AG09309 (cell line): ENCODE measurements at places on chromosomes 2 and 18.

DNA sequence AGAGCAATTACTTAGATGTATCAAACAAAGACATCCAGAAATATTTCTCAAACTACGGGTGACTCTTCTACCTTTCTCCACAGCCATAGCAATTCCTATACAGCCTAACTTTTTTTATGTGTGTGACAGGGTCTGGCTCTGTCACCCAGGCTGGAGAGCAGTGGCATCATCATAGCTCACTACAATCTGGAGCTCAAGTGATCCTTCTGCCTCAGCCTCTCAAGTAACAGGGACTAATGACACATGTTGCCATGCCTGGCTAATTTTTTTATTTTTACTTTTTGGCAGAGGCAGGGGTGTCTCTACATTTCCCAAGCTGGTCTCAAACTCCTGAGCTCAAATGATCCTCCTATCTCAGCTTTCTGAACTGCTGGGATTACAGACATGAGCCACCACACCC is 328.9 kb upstream of the NT5C1B start:
- DNase-seq, result no peak

DNA sequence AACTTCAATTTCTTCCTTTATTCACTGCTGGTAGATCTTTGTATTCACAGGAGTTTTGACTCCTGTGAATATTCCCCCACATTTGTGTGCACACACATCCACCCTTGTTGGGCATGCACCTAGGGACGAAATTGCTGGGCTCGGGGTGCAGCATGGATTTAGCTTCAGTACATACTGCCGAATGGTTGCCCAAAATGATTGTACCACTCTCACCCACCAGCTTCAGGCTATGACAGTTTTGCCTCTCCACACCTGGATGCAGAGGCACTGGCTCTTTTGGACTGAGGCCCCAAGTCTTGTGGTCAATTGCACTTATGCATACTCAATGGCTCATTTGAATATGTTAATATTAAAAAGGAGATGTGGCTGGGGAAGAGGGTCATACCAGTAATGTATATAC is 65.1 kb upstream of the ODC1 start:
- no peak for DNase-seq

DNA sequence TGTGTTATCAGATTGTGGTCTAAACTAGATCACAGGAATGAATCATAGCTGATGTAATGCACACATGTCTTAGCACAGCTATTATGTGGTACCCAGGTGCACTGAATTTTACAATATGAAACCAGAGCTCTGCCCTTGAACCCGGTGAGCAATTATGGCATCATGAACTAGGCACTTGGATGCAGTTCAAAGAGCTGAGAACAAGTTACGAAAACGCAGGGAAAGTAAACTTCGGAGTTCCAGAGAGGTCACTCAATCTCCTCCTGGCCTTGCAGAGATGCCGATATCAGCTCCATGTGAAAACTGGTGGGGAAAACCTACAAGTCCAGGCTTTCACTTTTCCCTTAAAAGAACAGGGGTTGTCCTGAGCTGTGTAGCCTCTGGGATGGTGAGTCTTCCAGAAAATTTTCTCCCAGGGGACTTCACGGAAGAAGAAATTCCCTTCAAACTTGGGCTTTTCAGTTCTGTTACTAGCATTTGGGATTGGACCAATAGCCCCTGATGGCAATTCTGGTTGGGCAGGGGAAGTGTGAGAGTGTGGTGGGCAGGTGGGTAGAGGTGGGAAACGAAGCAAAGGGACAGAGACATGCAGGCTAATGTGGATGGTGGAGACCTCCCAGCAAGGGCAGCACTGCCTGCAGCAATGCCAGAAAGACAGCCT is 71.1 kb upstream of the SH3BP4 start:
- peak; percentile 50 for DNase-seq

- DNase-seq, result no peak
These were observed 87.8 kb downstream of the LYPD1 start for GRCh38 chr2:132581991-132582738.

DNA sequence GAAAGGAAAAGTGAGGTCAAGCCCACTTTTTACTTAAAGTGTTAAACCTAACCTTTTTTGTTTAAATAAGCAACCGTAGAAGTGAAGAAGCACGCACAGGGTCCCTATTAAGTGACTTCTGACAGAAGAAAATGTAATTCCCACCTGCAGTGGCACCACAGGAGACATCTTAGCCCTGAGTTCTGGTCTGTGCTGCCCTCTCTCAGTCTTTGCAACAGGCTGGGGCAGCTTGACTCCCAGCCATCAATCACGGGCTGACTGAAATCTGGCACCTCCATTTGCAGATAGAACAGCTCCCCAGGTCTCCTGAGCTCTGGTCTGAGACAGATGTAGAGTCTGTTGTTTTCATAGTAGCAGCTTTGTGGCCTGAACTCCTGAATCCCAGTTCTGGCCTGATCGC is 170.0 kb downstream of the LTBP1 start:
- DNase-seq, result no peak

DNA sequence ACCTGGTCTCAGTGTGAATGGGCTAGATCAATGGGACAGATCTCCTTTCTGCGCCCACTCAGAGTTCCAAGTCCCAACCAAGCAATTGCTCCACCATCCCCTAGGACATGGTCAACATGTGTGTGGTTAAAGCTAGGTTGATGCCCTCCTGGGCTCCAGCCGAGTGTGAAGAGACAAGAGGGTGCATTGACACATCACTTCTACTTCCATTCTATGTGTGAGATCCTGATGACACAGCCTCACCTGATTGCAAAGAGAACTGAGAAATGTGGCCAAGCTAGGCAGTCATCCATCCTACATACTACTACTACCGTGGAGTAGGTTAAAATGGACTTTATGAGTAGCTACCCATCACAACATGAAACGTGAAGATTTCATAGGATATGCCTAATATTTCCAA is 106.8 kb downstream of the NCKAP5 start:
- no peak for DNase-seq

DNA sequence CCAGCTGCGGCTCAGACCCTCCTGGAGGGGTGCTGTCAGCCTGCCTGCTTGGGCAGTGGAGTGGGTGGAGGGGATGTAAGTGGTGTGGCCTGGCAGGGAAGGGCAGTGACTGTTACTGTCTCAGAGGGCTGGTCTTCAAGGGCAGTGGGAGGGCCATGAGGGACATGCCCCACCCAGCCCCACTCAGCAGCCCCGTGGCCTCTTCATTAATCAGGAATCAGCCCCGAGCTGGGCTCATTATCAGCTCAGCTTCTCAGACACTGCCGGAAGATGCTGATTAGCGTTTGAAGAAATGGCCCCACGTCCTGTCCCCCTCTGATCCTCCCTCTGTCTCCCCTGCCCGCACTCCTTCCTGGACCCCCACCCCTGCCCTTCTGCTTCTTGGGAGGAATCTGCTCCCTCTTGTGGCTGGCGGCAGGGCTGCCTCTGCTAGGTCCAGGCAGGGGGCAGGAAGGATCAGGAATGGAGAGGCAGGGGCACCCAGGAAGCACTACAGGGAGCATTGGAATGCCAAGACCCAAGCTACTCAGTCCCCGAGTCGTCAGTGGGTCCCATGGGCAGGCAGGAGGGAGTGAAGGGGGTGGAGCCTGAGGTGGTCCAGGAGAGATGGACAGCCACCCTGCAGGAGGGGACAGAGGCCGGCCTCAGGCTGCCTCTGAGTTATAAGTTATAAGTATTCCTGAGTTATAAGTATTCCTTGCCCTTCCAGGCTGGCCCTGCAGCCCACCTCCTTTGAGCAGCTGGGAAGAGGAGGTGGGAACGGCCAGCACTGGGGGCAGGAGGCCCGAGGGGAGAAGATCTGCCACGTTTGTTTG is 7.0 kb downstream of the ASIC4 start:
- DNase-seq, result no peak

DNA sequence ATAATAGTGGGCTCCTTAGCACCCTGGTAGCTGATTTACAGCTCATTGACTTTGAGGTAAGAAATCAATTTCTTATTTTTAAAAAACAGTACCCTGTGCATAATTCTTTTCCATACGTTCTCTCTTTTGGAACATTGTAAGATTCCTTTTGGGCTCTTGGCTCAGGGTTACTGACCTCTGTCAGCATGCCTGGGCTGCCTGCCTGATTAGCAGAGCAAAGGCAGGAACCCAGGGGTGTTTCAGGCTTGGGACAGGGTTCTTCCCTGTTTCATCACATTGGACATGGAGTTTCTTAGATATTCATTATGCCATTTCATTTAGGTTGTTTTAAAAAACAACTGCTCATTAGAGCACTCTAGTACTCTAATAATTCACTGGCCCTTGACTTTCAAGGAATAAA is 73.8 kb upstream of the ITM2C start:
- no peak for DNase-seq

- DNase-seq, result no peak
These were observed 9.3 kb downstream of the EVA1A start for GRCh38 chr2:75551434-75551833.

DNA sequence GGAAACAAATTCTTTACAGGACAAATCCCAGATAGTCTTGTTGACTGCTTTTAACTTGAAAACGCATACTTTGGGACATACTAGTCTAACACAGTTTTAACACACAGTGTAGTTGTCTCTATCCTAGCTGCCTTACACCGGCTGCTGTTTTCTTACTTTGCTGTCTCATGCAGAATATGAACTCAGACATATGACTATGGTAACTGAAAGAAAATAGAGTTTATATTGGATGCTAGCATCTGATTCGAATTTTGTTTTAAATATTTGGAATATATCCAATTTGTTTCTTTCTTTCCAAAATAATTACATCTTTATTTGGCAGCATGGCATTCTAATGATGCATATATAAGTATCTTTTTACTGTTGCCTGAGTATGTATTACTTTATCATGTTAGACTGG is 69.8 kb downstream of the ANKRD12 start:
- no peak for DNase-seq

DNA sequence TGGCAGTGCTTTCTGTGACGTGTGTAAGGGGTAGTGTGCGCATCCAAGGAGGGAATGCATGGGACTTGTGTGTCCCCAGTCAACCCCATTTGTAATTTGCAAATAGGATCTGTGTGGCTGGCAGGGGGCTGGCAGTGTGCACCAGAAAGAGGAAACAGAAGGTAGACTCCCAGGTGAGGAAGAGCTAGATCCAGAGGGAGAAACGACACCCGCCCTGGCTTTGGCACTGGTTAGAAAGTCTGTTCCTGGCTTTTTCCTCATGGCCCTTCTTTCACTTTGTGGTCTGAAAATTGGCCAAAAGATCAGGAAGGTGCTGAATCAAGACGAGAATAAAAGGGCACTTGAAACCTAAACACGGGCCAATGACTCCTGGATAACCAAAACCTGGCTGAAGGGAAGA is 33.3 kb downstream of the PRKCE start:
- DNase-seq, result no peak

- no peak for DNase-seq
These were observed 16.6 kb downstream of the ATOH8 start for GRCh38 chr2:85770369-85770768.

DNA sequence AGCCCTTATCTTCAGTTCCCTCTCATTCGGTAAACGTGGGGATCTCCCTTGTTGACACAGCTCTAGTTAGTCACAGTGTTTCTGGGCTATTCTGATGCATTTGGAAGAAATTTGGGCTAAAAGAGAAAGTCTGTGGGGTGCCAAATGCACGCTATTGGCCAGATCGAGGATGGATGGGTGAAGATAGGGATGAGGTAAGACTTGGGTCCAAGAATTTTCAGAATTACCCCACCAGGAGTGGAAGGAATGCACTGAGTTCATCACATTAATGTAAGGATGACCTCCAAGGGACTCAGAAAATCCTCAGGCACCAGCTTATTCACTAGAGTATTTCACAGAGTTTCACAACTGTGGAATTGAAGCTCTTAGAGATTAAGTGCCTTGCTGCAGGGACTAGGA is 49.3 kb downstream of the NRP2 start:
- DNase-seq, result peak; percentile 92

DNA sequence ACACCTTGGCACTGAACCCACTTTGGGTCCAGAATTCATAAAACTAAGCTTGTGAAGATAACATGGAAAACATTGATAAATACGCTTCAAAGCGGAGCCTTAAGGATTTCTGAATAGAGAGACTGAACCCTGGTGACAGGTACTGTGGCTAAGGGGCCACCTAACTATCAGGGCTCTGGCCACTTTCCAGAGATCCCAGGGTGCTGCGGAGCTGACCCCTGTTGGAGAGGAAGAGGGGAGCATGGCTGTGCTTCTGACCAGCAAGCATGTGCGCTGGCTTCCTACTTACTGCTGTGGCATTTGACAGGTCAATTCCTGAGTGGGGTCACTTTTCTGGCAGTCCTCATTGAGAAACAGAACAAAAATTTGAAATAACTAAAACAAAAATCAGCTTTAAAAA is 228.3 kb downstream of the NAPG start:
- DNase-seq, result no peak

DNA sequence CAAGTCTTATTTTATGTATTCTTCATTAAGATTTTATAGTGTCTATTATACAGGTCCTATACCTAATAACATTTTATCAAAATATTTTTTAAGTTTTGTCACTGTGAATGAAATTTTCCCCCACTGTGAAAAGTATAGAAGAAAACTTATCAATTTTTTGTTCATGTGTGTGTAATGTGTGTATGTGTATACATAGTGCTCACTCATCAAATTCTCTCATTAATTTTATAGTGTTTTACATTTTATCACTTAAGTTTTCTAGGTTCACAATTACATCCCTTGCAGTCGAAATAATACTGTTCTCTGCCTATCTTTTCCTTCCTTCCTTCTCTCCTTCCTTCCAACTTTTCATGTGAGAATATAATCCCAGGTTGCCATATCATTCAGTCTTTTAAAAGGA is 93.2 kb upstream of the FBXO11 start:
- DNase-seq, result no peak

DNA sequence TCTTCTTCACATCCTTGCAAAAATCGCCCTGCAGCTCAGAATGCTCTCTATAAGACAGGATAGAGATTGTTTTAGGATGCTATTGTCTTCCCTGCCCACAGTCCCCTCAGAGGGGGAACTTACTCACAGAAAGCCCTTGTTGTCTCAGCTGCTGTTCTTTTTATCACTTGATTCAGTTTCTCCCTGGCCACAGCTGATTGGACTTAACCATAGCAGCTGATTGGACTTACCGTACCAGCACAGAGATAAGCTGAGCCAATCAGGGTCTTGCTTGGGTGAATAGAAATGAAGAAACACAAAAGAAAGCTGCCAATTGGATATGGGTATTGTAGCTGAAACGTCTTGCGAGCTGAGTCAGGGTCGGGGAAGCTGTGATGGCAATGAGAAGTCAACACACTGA is 194.2 kb upstream of the MEX3C start:
- no peak for DNase-seq

DNA sequence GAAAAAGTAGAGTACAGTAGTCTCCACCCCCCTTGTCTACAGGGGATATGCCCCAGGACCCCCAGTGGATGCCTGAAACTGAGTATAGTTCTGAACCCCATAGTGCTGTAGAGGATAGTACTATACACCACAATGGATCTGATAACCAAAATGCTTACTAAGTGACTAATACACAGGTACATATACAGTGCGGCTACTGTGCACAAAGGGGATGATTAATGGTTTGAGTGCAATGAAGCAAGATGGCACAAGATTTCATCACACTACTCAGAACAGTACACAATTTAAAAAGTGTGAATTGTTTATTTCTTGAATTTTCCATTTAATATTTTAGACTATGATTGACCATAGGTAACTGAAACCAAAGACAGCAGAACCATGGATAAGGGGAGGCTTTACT is 446.9 kb upstream of the NRP2 start:
- DNase-seq, result no peak

- no peak for DNase-seq
These were observed 606 bp downstream of the GAL3ST2 start for GRCh38 chr2:241777170-241777685.

- DNase-seq, result no peak
These were observed 11.7 kb downstream of the SGPP2 start for GRCh38 chr2:222436040-222436413.
